A172 (cell line): ENCODE measurements at places on chromosomes 5 and 9. TPM values are rescaled to one million over a fixed set of nuclear protein-coding genes. Genes with fewer than 3 reads are reported as not detected.

Gene CCNI2
- total RNA-seq = not detected in 2 replicates

Gene SIT1
- total RNA-seq = not detected in 2 replicates

Gene ANKRD34B
- total RNA-seq = not detected in 2 replicates

Gene INSL6
- not detected in 2 replicates for total RNA-seq

Gene DAB2
- 38.5 and 46.1 TPM in 2 replicates for total RNA-seq
